ENCODE measurements at places on chromosomes 2 and 18.
A peak's percentile ranks its signal among the peaks of the same experiment; 100 is the strongest.

DNA sequence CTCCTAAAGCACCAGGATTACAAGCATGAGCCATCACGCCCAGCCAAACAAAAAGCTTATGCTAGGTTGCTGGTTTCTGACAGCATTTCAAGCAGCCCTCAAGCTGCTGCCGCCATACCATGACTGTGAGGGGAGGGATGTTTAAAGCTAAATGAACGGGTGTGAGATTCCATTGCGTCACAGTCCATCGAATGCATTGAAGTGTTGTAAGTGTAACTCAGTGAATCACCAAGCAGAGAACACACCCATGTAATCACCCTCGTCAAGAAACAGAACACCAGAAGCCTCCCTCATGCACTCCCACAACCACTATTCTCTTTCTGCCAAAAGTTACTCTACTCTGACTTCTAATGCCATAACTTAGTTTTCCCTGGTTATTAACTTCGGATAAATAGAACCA is 32.8 kb upstream of the MC5R start:
- DNase-seq = no peak

DNA sequence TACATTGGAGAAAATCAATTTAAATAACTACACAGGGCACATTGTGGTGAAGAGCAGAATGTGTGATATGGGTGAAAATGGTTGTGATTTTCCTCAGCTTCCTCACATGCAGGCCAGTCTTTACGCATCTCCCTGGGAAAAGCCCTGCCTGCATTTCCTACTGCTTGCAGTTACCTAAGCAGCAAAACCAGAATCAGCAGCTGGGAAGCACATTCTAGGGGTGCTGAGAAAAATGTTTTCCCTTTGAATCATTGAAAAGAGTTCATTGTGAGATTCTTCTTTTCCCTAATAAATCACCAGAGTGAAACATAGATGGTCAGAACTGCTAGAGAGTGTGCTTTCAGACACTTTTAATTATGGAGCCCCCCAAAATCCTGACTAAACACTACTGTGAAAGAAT is 656.0 kb downstream of the TDRD15 start:
- DNase-seq = no peak

- no peak for DNase-seq
These were observed 74.1 kb downstream of the PSMG2 start for GRCh38 chr18:12776821-12777471.

GRCh38 chr2:61529944-61530735 is 8.0 kb downstream of the XPO1 start:
- no peak for DNase-seq

DNA sequence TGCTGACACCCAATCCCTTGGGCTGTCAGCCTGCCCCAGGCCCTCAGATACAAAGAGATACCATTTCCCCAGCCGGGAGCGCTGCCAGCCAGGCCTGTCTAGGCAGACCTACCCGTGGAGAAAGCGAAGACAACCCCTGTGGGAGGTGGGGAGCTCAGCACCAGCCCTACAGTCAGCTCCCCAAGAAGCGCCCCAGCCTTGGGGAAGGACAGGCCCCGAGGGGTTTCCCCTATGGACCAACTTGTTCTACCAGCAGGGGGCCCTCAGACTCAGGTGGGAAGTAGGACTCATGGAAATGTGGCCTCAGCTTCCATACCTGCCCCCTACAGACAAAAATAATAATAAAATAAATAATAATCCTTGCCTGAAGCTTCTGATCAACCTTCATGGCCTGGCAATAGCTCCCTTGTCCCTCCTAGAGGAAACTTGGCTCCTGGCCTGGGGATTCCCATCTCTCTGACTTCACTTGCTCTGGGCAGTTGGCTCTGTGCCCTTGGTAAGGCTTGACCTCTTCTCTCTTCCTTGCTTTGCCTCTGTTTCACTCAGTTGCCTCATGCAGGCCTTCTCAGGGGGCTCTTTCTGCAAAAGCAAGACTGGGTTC is 7.0 kb downstream of the SLC35F6 start:
- no peak for DNase-seq

- no peak for DNase-seq
These were observed 35.4 kb downstream of the PROC start for GRCh38 chr2:127453392-127454171.

GRCh38 chr2:20633794-20634506 is 16.9 kb downstream of the HS1BP3 start:
- no peak for DNase-seq

DNA sequence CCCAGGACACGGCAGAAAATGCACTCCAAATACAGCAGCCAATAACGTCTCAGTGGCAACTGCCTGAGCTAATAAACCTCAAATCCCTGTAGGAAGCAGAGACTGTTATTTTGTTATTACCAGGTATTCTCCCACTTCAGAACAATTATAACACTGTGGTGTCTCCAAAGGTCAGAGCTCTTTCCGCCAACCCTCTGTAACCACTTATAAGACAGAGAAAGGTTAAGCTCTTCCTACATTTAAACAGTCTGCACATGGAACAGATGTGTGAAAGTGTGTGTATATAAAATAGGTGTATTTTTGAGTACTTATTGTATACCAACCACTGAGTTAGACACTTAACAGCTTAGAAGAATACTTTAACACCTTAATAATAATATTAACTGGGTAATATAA is 64.1 kb downstream of the FBXO15 start:
- no peak for DNase-seq

- DNase-seq = no peak
These were observed 10.9 kb downstream of the EPAS1 start for GRCh38 chr2:46308081-46308480.

GRCh38 chr2:210224941-210225672 is at the start of gene ACADL:
Gene ACADL (minus strand): TSS chr2:210225447. CDS start chr2:210225263, 184 bp downstream.
- DNase-seq = no peak

- peak; percentile 59 for DNase-seq
These were observed 66.9 kb upstream of the RBM44 start for GRCh38 chr2:237731663-237732062.

DNA sequence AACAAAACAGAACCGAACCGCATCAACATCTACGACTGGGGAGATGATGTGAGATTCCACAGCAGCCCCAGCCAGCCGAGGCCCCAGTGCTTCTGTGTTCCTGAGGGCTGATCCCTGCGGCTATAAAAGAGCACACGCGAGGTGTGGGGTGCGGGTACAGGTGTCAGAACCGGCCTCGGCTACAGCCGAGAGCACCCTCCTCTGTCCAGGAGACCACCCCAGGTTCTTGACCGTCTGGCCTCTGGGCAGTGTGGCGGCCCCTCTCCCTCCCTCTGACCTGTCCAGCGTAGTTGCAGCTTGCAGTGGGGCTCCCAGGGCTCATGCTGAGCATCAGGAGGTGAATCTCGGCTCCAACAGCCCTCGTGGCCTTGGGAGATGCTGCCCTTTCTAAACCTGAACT is 23.7 kb downstream of the RTP5 start:
- DNase-seq = no peak

DNA sequence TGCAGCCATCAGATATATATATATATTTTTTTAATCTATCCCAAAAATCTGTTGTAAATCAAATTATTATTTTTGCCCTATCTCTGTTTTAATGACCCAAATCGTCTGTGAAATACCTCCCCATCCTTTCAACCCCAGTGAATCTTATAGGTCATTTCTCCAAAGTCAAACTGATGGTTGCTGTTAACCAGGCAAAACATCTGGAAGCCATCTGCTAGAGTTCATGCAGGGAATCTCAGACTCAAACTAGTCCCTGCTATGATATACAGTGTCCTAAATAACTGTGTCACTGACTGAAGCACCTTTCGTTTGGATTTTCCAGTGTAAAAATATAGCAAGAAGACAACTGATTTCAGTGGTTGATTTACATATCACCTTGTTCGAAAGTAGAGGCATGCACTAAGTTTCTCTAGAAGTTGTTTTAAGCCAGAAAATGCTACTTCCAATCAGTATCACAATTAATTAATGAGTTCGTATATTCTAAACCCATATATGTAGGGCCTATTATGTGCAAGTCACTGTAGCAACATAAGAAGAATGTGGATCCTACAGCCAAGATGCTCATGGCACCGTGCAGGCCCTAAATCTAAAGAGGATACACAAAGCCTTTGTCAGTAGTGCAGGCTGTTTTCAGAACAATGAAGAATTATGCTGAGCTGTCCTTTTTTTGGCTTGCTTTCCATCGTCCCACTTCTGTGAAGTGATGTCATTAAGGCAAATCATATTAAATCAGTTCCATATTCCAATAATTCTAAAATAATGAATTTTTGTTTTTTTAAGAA is 566.0 kb downstream of the STK39 start:
- DNase-seq = no peak

- no peak for DNase-seq
These were observed 42.2 kb upstream of the RTN4 start for GRCh38 chr2:55092439-55092838.

DNA sequence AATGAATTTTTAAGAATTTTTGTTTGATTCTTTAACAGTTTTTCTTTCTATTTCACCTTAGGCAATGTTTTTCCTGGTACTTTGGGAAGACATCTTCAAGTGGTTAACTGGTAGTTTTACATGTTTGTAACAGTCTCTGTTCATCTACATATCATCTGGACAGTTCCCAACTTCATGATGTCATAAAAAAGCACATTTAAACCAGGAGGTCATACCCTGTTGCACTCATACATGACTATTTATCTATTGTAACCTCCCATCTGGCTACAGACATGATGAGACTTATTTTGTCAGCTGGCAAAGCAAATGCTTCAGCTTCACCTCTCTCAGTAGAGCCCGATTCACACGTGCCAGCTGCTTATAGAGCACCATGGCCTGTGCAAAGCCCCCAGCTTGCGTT is 99.8 kb upstream of the YPEL5 start:
- DNase-seq = no peak

- no peak for DNase-seq
These were observed 930.7 kb upstream of the CELF4 start for GRCh38 chr18:38496222-38496793.

GRCh38 chr2:60710707-60711106 is 45.4 kb upstream of the PAPOLG start:
- no peak for DNase-seq

GRCh38 chr2:145374165-145374564 is 854.2 kb upstream of the ZEB2 start:
- no peak for DNase-seq

DNA sequence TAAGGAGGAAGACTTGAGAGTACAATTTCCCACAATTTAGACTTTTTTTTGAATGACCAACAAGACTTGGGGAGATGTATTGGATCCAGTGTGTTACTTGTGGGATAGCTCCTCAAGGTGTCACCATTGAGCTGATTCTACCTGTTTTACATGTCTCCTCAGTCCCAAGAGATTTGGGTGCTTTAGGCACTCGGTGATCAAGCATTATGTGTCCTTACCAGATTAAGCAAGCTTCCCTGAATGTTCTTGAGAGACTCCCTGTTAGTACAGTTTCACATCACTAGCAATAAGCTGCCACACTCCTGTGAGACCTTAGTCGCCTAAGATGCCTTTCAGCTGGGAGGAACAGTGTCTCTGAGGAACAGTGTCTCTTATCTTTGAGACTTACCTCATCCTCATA is 384.3 kb upstream of the SYT4 start:
- no peak for DNase-seq

GRCh38 chr2:208545403-208546042 is 138.9 kb downstream of the PTH2R start:
- DNase-seq = no peak

GRCh38 chr18:58858591-58859468 is 5.8 kb upstream of the ZNF532 start:
- no peak for DNase-seq

DNA sequence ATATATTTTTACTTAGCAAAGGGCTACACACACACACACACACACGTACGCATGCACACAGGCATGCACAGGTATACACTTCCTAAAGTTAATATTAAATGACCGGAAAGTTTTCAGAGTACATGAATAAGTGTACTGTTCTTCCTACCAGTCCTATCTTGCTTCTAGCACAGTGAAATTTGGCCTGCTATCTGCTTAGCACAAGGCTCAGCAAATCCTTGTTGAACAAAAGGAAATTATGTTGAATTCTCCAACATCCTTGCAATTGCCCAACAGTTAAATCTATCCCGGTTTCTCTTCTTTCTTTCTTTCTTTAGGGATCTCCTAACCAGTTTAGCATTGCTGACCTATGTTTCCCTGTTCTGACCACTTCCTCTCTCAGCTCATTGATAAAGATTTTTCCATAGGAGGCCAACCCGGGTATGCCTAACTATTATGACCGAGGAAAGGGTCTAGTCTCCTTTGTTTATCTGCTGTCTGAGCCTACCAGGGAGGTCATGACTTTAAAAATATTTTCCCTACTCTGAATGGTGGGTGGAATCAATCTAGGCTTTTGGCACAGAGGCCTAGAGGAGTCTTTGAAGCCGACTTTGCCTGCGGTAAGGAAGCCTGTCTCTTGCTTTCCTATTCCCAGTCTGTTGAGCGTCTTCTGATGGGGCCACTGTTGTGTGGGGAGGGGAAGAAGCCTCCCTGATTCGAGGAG is 400.7 kb downstream of the HRH4 start:
- no peak for DNase-seq

- DNase-seq = no peak
These were observed 303.5 kb upstream of the FIGN start for GRCh38 chr2:164039270-164039669.

GRCh38 chr18:75418293-75419005 is 9.1 kb downstream of the SMIM21 start:
- no peak for DNase-seq

GRCh38 chr2:235083822-235084221 is 132.0 kb downstream of the SH3BP4 start:
- DNase-seq = no peak

GRCh38 chr2:97936199-97936598 is 59.5 kb downstream of the TMEM131 start:
- no peak for DNase-seq

DNA sequence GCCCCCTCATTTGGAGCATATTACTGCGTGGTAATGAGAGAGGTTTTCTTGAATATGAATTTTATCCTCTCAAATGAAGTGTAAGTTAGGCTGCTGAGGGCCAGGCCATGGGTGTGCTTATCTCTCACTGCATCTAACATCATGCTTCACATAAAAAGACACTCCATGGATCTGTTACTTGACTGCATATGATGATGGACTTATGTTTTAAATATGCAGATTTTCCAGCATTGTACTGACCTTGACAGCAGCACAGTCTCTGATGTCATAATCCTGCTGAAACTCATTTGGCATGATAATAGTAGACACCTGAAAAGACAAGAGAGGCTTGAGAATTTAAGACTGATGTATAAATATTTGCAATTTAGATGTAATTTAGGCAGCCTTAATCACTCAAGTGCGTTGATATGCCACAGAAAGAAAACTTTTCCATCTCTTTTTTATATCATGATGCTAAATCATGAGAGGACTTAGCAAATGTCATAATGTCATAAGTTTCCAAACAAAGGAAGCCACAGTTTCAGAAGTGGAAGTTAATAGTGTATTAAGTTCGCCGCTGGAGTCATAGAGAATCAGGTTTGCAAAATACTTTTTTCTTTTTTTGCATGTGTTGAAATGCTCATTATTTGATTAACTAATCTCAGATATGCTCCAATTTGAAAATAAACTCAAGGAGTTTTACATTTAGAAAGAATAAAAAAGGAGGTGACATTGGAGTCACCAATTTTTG is 62.7 kb upstream of the CD302 start:
- DNase-seq = no peak

GRCh38 chr2:29509397-29509796 is 394.2 kb downstream of the CLIP4 start:
- no peak for DNase-seq

All from CD4-positive, alpha-beta T cell treated with Interleukin-15 for 4 hours (primary cell).